CD4-positive, alpha-beta memory T cell (primary cell): ENCODE measurements at places on chromosomes 12 and 14.
A peak's percentile ranks its signal among the peaks of the same experiment; 100 is the strongest.

DNA sequence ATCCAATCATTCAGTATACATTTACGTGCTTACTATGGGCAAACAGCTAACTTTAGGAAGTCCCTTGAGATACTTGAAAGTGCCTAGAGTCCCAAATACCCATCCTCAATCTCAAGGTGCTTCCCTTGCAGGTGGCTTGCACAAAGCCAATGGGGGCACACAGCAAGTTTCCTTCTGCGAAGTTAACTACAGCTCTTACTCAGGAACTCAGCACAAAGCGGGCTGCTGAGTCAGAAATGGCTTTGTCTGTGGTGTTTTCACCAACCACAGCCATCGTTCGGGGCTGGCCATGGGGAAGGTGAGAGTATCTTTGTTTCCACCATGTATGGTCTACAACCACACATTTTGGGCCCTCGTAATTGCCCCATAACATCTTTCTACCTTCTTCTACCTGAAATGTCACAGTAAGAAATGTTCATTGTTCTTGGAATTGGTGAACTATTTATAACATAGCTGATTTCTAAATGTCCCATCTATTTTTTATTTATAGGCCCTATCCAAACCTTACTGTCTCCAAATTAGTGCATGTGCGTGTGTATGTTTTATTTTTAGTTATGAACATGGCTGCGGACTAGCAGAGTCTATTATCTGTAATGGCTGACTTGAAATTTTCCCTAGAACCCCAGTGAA, 13.9 kb downstream of the MFAP5 start:
- DNase-seq = no peak

DNA sequence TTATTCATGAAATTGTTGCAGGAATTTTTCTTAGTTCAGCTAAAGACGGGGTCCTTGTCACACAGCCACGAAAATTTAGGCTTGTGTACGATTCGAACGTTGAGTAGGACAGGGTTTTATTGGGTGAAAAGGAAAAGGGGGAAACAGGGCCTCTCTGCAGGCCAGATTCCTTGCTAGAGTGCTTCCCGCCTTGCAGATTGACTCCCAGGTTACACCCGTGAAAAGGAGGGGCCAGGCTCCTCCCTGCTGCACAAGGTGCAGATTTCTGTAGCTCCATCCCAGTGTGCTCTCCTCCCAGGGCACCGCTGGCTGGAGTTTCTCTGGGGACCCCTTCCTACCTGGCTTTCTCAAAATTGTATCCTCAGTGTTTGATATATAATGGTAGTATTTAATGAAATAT, 221.5 kb downstream of the ERC1 start:
- DNase-seq = no peak

DNA sequence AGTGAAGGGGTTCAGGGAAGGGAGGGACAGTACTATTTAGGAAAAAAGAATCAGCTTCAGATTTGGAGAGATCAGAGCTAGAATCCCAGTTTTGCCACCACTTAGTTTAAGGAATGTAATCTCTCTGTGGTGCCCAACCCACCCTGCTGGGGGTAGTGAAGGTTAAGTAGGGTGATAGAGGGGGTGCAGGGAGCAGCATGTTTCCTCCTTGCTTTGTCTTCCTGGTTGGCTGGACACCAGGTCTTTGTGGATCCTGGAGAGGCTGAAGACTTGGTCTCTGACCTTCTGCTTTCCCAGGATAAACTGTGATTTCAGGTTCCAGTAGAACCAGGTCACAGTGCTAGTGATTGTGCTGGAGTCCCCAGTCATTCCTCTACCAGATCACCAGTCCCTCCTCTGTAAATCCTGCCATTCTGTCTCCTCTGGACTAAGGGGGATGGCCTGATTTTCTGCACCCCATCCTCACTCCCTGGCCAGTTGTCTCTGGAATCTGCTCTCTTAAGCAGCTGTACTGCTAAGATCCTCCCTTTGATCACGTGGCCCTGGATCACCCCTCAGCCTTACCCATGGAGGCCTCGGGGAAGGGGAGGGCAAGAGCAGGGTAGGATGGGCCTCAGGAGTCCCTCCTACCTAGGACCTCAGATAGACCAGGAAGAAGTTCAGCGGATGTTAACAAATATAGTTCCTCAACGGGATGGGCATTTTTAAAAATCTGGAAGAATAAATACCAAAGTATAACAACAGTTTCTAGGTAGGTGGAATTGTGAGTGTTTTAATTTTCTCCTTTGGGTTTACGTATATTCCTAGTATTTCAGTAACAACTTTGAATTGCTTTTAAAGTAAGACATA, 3.1 kb downstream of the MAP3K12 start:
- no peak for DNase-seq

- no peak for DNase-seq
Observed at GRCh38 chr12:33605757-33606156, 166.1 kb upstream of the SYT10 start.

GRCh38 chr14:101417434-101417833, 143.9 kb upstream of the DIO3 start:
- DNase-seq = no peak

GRCh38 chr12:109116611-109116949, 193 bp downstream of the ACACB start:
- no peak for DNase-seq

GRCh38 chr14:55889124-55889523, 229.1 kb upstream of the PELI2 start:
- no peak for DNase-seq

DNA sequence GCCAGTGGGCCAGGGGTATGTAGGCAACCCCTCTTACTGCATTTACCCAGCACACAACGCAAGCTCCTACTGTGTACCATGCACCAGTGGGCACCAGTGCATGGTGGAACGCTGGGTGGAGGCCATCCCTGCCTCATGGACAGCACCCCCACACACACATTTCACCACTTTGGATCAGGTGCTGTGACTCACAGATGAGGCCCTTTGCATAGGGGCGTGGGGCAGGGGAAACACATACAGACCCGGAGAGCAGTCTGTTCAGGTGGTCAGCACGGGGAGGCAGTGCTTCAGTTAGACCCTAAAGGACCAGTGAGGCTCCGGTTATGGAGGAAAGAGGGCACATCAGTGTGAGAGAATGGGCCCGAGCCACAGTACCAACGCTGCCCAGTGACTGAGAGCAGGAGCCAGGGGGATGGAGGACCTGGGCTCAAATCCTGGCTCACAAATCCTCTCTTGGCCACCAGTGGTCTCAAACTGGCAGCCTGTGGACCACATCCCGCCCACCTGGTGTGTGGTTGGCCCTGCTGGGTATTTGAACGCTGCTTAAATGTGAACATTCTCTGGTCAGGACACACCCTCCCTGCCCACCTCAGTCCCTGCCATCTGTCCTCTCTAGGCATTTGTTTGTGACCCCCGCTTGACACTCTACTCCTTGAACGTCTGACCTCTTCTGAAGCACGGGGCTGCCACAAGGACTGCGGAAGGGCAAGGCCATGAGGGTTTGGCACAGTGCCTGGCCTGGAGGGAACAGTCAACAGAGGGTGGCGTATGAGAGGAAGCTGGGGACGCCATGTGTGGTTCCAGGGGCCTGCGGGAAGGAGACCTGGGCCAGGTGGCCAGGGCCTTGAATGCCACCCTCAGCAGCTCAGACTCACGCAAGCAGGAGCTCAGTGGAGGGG, 46.7 kb downstream of the FAM222A start:
- DNase-seq = no peak

DNA sequence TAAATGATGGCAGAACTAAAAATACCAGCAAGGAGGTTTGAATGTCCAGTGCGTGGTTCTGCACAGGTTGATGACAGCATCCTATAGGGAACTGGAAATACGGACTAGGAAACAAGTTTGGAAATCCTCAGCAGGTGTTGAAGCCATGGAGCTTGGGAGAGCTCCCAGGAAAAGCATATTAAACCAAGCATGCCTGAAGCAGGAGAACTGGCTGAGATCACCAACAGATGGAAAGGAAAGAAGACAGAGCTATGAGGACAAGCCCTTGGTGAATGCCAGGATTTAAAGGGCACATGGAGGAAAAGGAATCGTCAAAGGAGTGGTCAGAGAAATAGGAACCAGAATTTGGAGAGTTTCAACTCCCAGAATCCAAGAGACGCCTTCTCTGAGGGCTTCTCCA, 21.2 kb upstream of the ELK3 start:
- no peak for DNase-seq

DNA sequence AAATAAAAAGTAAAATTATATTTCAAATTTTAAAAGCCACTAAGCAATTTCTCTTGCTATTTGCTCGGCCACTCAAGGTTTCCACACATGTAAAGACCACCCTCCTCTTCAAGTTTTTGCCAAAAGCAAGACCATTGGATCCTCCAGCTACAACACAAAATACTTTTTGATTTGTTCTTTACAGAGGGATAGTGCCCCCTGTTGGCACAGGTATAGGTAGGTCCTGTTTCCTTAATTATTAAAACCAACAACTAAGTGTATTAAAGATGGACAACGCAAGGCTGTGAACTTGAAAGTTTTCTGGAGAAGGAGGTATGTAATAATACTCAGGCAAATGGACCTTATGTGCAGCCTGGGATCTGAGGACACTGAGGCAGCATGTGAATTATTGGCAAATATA, 23.8 kb downstream of the ATP6V1D start:
- peak; percentile 6 for DNase-seq

GRCh38 chr14:93956514-93957332, 19.6 kb downstream of the ASB2 start:
- no peak for DNase-seq
